ENCODE measurements at places on chromosomes 5 and 9.

GRCh38 chr5:52709167-52709925 is 78.4 kb upstream of the ITGA1 start:
- DNase-seq, result no peak

DNA sequence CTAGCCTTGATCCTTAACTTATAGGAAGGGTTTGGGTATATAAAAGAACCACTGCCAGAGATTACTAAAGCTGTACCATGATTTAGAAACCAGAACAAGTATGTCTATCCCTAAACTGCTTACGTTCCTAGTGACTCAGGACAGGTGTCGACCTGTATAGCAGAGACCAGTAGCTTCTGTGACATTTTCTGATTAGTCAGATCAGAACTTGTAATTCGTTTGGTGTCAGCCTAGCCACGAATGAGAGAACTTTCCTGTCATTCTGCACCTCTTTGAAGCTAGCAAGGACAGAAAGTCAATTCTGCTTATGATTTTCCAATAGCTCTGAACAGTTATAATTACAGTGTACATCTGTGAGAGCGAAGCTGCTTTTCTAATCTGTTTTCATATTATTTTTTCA is 39.5 kb downstream of the PRKACG start:
- DNase-seq, result no peak

DNA sequence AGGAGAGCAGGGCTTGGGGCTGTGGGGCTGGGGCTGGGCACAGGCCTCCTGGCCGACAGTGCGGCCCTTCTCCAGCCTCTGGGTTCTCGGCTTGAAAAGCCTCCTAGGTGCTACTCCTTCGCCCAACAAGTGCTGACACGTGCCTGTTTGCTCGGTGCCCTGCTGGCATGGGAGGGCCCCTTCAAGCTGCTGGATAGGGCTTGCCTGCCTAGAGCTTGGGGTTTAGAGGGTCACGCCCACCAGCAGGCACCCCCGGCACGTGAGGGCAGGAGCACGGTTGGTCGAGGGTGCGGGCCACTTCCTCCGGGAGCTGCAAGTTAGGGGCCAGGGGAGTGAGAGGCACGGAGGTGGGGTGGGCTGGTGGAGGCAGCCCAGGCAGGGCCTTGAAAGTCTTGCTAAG is 106.2 kb downstream of the RXRA start:
- DNase-seq, result no peak

DNA sequence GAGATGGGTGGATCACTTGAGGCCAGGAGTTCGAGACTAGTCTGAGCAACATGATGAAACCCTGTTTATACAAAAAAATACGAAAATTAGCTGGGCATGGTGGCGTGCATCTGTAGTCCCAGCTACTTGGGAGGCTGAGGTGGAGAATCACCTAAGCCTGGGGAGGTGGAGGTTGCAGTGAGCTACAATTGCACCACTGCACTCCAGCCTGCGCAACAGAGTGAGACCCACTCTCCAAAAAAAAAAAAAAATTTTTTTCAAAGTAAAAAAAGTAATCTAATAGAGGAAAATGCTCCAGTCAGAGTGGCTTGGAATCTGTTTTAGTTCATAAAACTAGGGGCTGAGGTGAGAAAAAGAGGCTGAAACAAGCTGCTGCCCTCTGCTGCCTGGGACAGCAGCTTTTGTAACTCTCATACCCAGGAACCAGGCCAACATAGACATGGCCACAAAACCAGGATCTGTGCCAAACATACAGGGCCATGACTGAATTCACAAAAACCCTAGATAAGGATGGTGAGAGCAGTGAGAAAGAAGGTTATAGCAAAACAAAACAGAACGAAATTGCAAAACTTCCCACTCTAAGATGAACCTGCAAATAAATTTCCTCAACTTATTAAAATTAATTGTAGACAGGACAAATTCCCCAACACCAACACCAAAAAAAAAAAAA is 13.1 kb upstream of the DCAF12 start:
- peak; percentile 66 for DNase-seq

- DNase-seq, result no peak
These were observed 66.7 kb downstream of the OLFM1 start for GRCh38 chr9:135154050-135154615.

DNA sequence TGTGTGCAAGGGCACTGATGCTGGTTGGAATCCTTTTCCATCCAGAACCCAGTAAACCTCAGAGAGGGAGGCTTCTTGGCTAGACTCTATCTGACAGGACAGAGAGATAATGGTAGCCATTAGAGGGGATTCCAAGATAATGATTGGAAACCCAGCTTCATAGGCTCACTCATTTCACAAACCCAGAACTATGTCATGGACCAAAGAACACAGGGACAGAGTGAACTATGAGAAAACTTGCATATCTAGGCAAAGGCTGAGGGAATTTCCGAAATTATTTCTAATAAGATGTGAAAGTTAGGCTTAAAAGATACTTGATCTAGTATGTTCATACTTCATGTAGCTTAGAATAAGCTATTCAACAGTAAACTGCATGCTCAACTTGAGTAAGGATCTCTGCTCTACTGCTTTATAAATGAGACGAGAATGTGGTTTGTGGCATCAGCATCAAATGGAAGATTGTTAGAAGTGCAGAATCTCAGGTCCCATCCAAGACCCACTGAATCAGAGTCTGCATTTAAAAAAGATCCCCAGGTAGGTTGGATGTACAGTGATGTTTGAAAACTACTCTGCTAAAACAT is 261.4 kb downstream of the DMRT2 start:
- no peak for DNase-seq

DNA sequence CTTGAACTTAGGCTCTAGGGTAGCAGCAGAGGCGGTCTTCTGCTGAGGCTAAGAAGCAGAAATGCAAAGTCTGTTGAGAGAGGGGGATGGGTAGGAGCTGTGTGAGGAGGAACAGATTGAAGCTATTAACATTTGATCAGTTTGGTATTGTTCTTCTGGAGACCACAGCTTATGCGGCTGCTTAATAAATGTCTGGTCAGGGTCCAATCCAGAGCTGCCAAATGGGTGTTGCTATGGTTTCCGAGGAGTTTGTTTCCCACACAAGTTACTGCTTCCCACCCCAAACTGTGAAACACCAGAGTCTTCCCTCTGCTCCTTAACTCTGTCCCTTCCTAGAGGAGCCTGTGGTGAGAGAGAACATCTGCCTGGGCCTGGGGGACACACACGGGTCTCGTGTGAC is 142.2 kb upstream of the KLF4 start:
- no peak for DNase-seq

GRCh38 chr9:114117996-114118830 is 19.1 kb upstream of the KIF12 start:
- DNase-seq, result no peak

DNA sequence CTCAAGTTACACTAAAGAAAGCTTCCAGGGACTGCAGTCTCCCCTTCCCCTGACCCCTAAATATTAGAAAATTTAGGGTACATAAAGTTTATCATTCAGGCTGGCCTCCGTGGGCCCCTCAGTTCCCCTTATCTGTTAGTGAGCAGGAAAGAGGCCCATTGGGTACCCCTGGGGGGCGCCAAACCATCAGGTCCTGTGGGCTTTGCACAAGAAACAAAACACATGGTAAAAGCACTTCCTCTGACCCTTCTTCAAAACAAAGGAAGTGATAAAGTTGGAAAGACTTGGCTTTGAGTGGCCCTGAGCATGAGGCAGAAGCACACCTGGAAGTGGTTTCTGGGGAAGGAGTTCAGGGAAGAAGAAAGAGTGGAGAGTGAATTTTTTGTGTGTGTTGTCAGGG is 213.0 kb downstream of the SMARCA2 start:
- no peak for DNase-seq

- DNase-seq, result peak; percentile 40
These were observed 790.1 kb upstream of the ZNF608 start for GRCh38 chr5:125536582-125536981.

- DNase-seq, result no peak
These were observed 491.1 kb downstream of the KIF4B start for GRCh38 chr5:155504606-155505005.

DNA sequence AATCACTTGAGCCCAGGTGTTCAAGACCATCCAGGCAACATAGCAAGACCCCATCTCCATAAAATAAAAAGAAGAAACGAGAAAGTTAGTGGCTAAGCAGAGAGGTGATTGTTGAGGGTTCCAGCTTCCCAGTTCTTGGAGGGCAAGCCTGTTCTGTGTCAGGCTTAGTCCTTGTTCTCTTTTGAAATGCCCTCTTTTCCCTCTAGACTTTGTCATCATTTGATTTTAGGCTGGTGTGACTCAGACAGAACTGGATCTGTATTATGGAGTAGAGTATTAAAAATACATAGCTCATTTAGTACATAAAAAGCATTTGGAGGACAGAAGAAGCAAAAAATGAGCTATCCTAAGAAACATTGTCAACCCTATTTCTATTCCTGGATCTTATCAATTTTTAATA is 159.4 kb downstream of the CD180 start:
- no peak for DNase-seq

GRCh38 chr9:136552117-136552703 is 6.4 kb upstream of the NOTCH1 start:
- peak; percentile 82 for DNase-seq

DNA sequence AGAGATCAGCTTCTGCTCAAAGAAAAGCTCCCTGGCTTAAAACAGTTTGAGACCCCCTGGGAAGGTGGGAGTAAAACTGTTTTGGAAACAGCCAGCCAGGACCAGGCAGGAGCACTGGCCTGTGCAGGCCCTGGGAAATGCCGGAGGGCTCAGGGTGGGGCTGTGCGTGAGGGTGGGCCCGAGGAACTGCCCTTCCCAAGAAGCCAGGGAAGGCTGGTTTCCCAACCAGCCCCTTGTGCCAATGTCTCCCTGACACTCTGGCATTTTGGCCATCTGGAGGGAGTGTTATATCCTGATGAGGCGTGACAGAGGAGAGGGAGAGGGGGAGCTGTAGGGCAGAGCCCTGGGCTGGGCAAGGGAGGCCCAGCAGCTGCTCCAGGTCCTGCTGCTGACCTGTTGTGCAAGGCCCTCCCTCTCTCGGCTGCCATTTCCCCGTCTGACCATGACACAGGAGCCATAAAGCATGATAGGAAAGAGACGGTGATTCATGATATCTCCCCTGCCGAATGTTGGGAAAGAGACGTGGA is 16.1 kb downstream of the OLFML2A start:
- no peak for DNase-seq

DNA sequence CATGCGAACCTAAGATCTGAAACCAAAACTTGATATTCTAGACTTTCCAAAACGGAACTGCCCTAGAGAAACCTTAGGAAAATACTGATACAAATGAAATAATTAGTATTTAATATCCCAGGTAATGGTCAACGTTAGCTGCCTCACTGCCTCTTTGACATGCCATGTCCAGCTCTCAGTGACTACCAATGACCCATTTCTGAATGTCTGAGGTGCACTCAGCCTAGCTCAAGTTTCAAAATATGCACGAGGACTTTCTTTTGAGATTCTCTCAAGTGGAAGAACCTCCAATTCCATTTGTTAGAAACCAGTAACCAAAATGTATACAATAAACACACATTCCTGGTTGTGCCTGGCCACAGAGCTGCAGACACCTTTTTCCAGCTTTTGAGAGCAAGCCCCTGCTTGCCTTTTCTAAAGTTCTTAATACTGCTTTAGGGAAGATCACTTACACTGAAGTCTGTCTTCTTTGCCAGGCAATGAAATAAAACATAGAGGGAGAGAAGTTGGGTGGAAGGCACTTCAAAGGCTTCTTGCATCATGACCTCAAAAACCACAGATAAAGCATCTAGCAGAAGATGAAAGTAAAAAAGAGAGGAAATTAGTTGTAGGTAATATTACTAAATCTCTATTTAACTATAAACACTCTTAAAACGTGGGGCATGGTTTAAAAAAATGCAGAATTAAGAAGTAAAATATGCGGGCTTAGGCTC is 87.9 kb downstream of the MRPS27 start:
- DNase-seq, result no peak

DNA sequence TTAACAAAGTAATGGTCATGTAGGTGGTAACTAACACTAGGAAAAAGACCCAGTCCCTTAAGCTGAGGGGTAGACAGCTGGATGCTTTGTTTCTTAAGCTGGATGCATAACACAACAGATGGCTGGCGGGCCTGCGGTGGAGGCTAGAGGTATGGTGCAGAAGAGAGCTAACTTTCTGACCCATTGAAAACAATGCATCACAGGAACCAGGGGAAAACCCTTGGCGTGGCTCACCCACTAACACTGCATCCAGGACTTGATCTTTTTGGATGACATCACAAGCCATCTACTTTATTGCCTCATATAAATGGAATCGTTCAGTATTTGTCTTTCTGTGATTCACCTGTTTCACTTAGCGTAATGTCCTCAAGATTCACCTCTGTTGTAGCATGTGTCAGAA is 138.7 kb downstream of the AUH start:
- no peak for DNase-seq

GRCh38 chr5:173736923-173737412 is 120.5 kb upstream of the BOD1 start:
- DNase-seq, result no peak

- no peak for DNase-seq
These were observed 536 bp upstream of the PPIC start for GRCh38 chr5:123037104-123037418.

GRCh38 chr9:30579810-30580209 is 1804.6 kb upstream of the ACO1 start:
- no peak for DNase-seq

DNA sequence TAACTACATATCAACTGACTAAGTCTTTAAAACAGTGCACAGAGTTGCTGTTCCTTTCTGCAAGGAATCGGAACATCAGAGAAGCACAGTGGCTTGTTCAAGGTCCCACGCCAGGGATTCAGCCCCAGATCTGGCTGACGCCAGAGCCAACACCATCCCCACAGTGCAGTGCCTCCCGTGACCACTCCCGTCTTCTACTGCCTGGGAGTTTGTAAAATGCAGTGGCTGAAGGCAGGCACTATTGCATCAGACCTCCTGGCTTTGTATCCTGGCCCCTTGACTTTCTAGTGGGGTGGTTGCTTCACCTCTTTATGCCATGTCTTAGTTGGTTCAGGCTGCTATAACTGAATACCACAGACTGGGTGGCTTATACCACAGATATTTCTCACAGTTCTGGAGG is 131.0 kb downstream of the NSG2 start:
- DNase-seq, result no peak

- no peak for DNase-seq
These were observed 46.7 kb downstream of the PRRC1 start for GRCh38 chr5:127564002-127564769.

- no peak for DNase-seq
These were observed 762.8 kb upstream of the NUDT12 start for GRCh38 chr5:104325356-104325755.
